H1 (cell line): ENCODE measurements at places on chromosomes 3 and 15.

- no peak for DNase-seq
Observed at GRCh38 chr15:67415181-67415580, 105.8 kb upstream of the C15orf61 start.

GRCh38 chr3:129000742-129001100 lies 383 bp upstream of the EFCC1 start:
- DNase-seq, result no peak

DNA sequence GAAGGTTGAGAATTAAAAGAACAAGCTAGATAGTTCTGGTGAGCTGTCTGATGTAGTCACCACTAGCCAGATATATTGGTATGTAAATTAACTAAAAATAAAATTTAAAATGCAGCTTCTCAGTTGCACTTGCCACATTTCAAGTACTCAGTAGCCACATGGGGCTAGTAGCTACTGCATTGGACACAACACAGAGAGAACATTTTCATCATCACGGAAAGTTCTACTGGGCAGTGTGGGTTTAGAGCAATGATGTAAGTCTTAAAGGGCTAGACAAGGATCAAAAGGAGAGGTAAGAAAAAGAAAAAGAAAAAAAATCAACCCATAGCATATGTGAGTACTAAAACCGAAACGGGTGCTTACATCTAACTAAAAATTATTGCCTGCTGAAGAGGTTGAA lies 282.4 kb upstream of the LRRFIP2 start:
- DNase-seq, result no peak

- DNase-seq, result no peak
Observed at GRCh38 chr3:12558706-12559105, 1.8 kb downstream of the MKRN2 start.

DNA sequence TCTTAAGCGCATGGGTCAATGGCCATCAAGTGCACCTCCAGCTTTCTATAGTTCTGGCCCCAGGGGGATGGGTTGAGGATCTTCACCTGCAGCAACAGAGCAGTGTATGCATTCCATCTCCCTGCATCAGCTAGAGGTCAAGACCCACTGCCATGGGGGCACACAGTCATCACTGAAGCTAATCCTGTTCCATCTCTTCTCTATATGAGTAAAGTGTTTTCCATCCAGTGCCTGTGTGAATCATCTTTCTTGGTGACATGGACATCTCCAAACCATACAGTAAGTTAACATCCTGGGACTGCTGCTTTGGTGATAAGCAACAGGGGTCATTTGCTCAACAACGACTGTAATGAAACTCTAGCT lies 4.4 kb upstream of the ENTPD3 start:
- DNase-seq, result no peak
